ENCODE measurements at places on chromosomes 1 and 21. TPM values are rescaled to one million over a fixed set of nuclear protein-coding genes. Genes with fewer than 3 reads are reported as not detected.

The RHD gene
- not detected for total RNA-seq

The FMO1 gene
- under 0.01 TPM for total RNA-seq

The KAZN gene
- total RNA-seq, result 8.6 TPM

The BEND5 gene
- total RNA-seq, result not detected

The LIN28A gene
- total RNA-seq, result not detected

The CAPZB gene
- 173 TPM for total RNA-seq

The NCMAP gene
- total RNA-seq, result not detected

The DHRS3 gene
- 84.1 TPM for total RNA-seq

The LCE5A gene
- total RNA-seq, result not detected

The FALEC gene
- total RNA-seq, result 1.3 TPM

The ECM1 gene
- total RNA-seq, result 24.5 TPM

The SLC6A9 gene
- total RNA-seq, result 15.1 TPM

The C1orf94 gene
- not detected for total RNA-seq

The ANKRD65 gene
- 1.6 TPM for total RNA-seq

The RNF187 gene
- total RNA-seq, result 57.3 TPM

The RHEX gene
- not detected for total RNA-seq

The STXBP3 gene
- 79.5 TPM for total RNA-seq

The C8A gene
- not detected for total RNA-seq

The FAM163A gene
- under 0.01 TPM for total RNA-seq

The EPHA10 gene
- total RNA-seq, result under 0.01 TPM

The RRP1 gene
- total RNA-seq, result 16.8 TPM

The THEMIS2 gene
- 6.4 TPM for total RNA-seq

The GPR25 gene
- not detected for total RNA-seq

The SERPINC1 gene
- not detected for total RNA-seq

The NHLH1 gene
- total RNA-seq, result not detected

The DENND2D gene
- total RNA-seq, result 4.3 TPM

The TSSK3 gene
- total RNA-seq, result 0.86 TPM

The AK4 gene
- 0.97 TPM for total RNA-seq

The BATF3 gene
- total RNA-seq, result 3.9 TPM

The LCE1A gene
- total RNA-seq, result not detected

The YBX1 gene
- total RNA-seq, result 578 TPM

The OPRD1 gene
- total RNA-seq, result not detected

The TLCD4 gene
- total RNA-seq, result 0.86 TPM

The MUL1 gene
- 28.1 TPM for total RNA-seq

The TLR5 gene
- not detected for total RNA-seq
